Iris pigment epithelial cell (primary cell): ENCODE measurements at places on chromosomes 7 and 10.

- DNase-seq = no peak
Observed at GRCh38 chr7:288671-289101, 1.3 kb upstream of the FOXL3 start.

- DNase-seq = no peak
Observed at GRCh38 chr7:158031867-158032308, 555.7 kb downstream of the PTPRN2 start.

DNA sequence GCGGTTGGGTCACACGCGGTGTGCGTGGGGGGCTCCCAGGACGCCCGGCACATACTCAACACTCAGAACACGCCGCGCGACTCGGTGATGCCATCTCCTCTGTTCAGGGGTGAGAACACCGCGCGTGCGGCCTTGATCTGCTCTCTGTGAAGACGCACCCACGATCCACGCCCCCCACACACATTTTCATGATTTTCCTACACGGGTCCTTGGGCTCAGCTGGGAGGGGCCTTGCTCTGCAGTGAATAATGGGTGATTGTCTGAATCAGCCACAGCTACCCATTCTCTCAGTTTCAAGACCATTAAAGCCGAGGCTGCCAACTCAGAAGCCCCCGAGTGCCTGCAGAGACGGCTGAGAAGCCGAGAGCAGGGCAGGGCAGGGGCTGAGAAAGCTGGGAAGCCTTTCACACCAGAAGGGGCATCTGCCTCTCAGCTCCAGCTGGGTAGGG lies 54.3 kb upstream of the PDGFA start:
- no peak for DNase-seq

DNA sequence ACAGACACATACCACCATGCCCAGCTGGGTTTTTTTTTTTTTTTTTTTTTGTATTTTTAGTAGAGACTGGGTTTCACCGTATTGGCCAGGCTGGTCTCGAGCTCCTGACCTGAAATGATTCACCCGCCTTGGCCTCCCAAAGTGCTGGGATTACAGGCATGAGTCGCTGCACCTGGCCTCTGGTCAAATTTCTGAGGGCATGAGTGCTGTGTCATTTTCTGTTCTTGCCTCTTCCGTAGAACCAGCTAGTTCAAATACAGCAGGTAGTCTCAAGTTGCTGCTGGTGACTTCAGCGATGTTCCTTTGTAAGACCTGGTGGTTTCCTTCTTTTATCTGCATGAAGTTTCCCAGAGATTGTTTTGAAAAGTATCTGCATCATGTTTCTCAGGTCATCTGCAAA lies 134.8 kb upstream of the SHH start:
- peak; percentile 52 for DNase-seq

DNA sequence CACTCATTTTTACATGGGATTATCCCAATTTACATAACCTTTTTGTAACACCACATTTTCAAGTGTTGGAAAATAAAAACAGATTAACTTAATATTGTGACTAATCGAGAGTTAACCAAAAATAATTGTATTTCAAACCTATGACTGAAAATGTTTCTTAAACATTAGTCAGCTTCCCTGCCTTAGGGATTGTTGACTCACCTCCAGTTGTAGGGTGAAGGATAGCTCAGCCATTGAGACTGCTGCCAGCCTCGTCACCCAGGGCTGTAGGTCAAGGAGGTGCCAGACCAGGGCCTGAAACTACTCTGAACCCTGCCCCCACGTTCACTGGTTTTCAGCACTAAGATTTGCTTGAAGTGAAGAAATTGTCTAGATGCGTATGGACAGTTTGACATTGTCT lies 351.2 kb downstream of the GFRA1 start:
- peak; percentile 70 for DNase-seq

- DNase-seq = no peak
Observed at GRCh38 chr10:100827819-100828737, 82.7 kb downstream of the PAX2 start.

DNA sequence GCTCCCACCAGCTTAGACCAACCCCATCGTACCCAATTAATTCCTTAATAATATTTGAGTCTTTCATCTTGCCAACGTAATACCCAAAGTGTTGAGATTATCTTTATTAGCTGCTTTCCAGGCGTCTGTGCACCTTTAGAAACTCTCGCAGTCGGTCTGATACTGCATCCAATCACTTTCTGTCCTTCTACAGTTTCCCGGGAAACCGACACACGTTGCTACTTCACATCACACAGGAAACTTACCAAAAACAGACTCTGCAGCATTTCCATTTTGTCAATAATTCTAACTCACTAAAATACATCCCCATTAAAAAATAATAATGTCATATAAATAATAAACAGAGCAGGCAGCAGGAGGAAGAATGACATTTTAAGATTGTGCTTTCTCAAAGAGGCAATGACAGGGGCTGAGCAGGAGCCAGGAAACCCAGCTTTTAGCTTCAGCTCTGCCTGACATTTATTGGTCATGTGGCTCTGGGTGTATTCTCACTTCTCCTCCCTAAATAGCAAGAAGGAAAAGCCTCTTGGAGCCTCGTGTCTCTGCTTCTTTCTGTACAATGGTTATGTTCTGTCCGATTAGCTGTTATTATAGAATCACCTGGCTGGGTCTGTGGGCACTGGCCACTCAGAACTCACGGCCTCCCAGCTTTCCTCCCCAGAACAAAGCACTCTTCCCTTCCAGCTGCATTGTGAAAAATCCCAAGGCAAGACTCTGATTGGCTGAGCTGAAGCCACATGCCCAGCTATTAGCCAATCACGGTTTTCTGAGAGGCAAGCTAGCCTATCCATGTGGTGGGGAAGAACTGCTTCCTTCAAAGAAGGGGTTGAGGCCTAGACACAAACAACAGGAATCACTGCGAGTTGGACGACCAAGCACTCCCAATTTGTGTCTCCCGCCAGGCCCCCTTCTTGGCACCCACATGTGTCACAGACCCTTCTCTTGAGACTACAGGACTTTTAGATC lies 424.7 kb upstream of the FOXK1 start:
- DNase-seq = no peak

- DNase-seq = peak; percentile 22
Observed at GRCh38 chr10:98267894-98268693, at the start of gene LOXL4. TSS of gene LOXL4 (minus strand) at chr10:98268194. CDS start at chr10:98263019, 5,175 bp downstream.

- DNase-seq = peak; percentile 77
Observed at GRCh38 chr7:131105799-131106680, 221.6 kb upstream of the MKLN1 start.

DNA sequence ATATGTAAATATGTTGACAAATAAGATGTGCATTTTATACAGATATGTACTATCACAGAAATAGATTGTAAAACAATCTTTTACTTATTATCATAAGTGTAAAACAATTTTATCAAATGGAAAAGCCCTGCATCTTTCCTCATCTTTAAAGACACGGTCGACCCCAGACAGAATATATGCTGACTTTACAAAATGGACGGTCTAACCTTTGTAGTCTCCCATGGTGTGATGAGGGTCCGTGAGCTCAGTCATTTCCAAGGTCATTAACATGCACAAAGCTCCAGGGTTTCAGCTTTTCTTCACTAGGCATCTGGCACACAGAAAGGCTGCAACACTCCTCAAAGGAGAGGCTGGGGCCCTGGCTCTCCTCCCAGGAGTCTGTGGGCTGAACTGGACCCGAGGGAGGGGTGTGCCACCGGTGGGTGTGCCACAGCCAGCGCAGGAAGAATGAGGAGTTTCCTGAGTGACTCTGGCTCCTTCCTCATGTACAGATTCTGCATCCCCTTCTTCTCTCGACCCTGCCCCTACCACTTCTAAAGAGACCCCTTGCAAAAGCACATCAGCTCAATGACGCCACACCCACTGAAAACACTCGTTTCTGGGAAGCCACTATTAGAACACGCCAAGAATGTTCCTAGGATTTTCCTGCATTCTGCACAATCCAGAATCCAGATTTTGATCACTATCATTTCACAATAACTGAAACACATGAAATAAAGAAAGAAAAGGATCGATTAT lies 26.2 kb upstream of the ABLIM1 start:
- DNase-seq = peak; percentile 24

GRCh38 chr10:110273474-110273873 lies 31.2 kb downstream of the SMNDC1 start:
- DNase-seq = peak; percentile 95

- DNase-seq = no peak
Observed at GRCh38 chr7:155993420-155994278, 181.4 kb upstream of the SHH start.

GRCh38 chr10:61066661-61067344 lies 122.8 kb upstream of the RHOBTB1 start:
- DNase-seq = no peak

DNA sequence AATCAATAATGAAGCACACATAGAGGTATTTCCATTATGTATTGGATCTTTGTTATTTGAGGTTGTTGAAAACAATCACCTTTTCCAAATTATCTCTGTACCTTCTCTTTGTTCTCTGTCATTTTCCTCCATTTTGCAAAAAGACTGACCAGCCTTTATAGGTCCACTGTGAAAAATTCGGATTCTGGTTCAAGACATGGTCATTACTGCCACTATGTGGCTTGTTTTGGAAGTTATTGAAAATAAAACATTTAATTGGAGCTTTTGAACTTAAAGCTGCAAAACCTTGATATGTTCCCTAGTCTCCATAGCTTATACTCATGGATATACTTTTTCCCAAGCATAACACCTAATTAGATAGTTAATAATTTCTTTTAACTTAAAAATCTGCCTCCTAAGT lies 1094.4 kb downstream of the NRG3 start:
- no peak for DNase-seq

GRCh38 chr7:155226261-155227003 lies 71.2 kb upstream of the INSIG1 start:
- DNase-seq = no peak

DNA sequence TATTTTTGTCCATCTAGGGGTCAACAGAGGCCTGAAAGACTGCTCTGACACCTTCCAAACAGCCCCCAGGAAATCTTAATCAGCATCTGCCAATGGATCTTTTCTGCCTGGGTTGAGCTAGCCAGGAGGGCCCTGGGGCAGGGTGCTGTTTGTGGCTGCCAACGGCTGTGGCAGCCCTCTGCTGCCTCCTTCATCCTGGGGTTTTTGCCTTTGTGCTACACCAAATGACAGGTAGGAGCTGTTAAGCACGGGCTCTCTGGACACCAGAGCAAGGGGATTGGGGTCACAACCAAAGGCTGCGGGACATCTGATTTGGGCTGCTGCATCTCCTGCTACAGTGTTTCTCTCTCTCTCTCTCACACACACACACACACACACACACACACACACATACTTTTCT lies 2.0 kb upstream of the KIAA1217 start:
- no peak for DNase-seq

- DNase-seq = no peak
Observed at GRCh38 chr10:73838008-73838567, 26.7 kb upstream of the NDST2 start.

DNA sequence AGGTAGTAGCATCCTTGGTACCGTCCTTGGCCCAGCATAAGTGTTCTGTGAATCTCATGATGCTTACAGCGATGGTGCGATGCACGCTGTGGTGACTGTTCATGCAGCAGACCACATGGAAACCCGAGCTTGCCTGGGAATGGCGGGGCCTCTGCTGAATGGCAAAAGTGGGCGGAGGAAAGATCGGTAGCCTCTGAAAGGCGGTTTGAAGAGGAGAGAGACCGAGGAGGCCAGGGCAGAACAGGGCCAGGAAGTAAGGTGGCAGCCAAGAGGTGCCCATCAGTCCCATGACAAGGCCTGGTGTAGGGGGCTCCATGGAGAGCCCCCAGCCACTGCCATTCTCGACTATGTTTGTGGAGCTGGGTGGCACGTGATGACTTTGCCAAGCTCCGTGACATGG lies 33.2 kb upstream of the CNPY1 start:
- no peak for DNase-seq

- DNase-seq = no peak
Observed at GRCh38 chr10:101558204-101558603, 29.9 kb downstream of the POLL start.

GRCh38 chr7:155870334-155871180 lies 58.3 kb upstream of the SHH start:
- DNase-seq = no peak

- DNase-seq = peak; percentile 85
Observed at GRCh38 chr10:91653219-91653870, 20.5 kb upstream of the PPP1R3C start.

DNA sequence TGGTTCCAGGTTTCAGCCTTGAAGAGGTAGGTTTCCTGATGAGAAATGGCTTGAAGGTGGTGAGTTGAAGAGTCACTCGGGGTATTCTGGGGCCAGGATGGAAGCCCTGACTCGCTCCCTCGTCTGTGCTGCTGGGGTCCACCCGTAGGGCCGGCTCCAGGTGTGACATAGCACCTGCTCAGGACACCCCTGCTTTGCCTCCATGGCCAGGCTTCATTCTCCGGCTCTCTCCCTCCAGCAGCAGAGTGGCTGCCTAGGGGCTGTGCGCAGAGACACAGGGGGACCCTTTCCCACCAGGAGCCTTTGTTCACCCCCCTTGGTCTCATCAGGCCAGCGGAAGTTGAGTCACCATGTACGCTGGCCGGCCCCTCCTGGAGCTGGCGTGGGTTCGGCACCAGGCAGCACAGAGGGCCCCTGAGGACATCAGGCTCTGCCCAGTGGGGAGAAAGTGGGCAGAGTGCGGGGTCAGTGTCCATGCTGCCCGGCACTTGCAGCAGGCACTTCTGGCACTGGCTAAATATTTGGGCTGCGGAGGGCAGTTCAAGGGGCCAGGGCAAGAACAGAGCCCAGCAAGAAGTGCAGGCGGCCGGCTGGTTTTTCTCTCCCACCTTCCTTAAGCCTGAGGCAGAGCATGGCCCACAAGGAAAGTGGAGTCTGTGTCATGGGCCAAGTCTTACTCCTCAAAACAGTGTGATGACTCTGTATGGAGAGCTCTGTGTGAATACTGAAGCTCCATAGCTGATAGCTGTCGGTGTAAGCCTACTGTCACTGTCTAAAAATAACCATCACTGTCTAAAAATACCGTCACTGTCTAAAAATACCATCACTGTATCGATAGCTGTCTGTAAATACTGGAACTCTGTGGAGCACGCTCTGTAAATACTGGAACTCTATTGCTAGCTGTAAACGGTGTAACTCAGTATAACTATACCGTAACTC lies 3.7 kb upstream of the PRKAR1B start:
- DNase-seq = no peak

- no peak for DNase-seq
Observed at GRCh38 chr10:62803724-62804355, 680 bp upstream of the ADO start.

- DNase-seq = peak; percentile 12
Observed at GRCh38 chr7:33091111-33091531, 18.1 kb downstream of the RP9 start.

DNA sequence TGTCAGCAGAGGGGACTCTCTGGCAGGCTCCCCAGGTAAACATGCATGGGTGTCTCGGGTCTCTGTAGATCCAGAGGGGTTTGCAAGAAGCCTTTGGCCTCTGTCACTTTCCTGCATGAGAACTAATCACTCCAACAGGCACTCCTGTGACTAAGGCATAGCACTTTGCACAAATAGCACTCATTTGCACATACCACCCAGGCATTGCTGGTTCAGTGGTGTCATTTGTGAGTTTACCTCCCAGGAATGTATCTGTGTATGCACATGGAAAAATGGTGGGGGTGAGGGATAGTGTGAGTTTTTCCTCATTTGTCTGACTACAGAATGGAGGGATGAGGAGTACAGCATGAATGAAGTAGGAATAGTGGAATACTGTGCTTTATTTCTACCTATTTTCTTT lies 39.5 kb downstream of the CNNM1 start:
- no peak for DNase-seq

- DNase-seq = peak; percentile 18
Observed at GRCh38 chr7:143025371-143025770, 1.6 kb downstream of the OR9A2 start.
